GM12878 (cell line): ENCODE measurements at places on chromosomes 5 and 9.

DNA sequence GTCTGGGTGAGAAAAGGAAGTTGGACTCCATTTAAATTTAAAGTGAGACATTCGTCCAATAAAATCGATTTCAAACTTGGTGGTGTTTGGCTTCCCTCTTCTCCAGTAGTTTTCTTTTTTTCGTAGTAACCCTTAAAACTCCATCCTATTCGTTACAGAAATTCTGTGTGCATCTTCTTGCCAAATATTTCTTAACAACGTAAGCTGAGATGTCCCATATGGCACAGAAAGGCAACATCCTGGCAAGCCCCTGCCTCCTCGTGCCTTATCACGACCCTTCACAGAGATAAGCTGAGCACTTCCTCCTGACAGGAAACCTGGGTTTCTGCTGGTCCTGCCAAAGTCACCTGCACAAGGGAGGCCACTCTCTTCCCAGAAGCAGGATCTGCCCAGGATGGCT is 11.8 kb upstream of the ADAMTS2 start:
- no peak for DNase-seq

- no peak for DNase-seq
These were observed 5.7 kb downstream of the NFIB start for GRCh38 chr9:14307989-14308852.

GRCh38 chr5:109083937-109084336 is 325.8 kb downstream of the PJA2 start:
- no peak for DNase-seq

GRCh38 chr9:98385751-98386150 is 130.3 kb upstream of the TBC1D2 start:
- no peak for DNase-seq

GRCh38 chr5:179832039-179832745 is 11.5 kb downstream of the SQSTM1 start:
- no peak for DNase-seq

DNA sequence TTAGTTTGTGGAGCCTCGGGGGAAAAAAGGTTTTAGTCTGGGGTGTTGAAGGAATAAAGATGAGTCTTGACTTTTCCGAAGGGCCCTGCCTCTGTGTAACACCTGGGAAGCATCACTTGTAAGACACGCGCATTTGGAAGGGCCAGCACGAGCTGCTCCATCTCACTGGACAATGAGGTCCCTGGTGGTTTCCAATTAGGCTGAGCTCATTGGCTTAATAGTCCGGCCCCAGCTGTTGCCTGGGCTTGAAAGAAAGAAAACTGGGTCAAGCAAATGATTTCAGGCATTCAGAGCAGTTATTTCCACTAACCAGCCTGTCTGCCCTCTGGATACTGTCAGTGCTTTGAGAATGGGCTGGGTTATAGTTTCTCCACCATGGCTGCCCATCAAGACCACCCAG is 64.5 kb downstream of the NSUN2 start:
- no peak for DNase-seq

- DNase-seq: no peak
These were observed 26.9 kb downstream of the PCDH1 start for GRCh38 chr5:141851195-141851874.

DNA sequence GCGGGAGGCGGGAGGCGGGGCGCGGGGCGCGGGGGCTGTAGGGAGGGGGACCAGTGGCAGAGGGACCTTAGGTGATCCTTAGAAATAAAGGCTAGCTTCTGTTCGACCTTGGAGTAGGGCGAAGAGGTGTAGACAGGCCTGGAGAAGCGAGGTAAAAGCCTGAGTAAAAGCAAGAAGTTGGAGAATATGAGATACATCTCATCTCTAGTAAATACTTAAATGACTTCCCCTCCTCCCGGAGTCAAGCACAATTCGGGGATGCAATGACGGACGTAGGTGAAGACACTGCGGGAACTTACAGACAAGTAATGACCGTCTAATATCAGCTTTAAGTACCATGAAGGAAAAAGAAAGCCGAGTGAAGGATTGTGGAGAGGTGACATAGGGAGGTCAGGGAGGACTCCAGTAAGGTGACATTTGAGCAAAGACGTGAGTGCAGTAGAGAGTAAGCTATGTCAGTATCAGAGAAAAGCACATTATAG is 466 bp downstream of the SMC2 start:
- DNase-seq: no peak

DNA sequence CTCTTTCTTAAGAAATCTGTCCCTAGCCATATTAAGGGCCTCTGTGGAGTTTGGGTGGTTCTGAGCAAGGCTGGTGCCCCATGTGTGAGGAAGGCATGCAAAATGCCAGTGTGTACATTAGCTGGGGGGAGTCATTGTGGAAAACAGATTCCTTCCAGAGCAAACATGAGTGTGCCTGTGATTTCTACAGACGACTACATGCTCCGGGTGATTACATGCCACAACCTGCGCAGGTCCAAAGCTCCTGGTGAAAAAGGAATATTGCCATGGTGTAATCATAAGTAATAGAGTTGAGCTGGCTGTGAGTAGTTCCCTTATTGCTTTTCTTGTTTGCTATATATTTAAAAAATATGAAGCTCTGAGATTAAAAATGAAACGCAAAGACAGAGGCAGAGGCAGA is 102.1 kb downstream of the ACER2 start:
- DNase-seq: no peak

DNA sequence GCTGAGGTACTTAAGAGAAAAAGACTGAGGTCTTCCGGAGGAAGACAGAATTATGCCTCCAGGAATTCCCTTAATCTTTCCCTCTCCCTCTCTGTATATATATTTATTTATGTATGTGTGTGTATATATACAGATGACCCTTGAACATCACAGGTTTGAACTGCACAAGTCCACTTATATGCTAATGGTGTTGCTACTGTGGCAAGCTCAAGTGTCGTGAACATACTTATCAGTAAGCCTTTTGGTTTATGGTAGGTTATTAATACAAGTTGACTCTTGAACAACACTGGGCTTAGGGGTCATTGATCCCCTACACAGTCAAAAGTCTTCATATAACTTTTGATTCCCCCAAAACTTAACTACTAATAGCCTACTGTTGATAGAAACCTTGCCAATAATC is 106.8 kb downstream of the NUDT12 start:
- no peak for DNase-seq

- no peak for DNase-seq
These were observed 38.0 kb downstream of the VCAN start for GRCh38 chr5:83509540-83509939.

- no peak for DNase-seq
These were observed 41.0 kb upstream of the TMEM215 start for GRCh38 chr9:32742296-32742695.

DNA sequence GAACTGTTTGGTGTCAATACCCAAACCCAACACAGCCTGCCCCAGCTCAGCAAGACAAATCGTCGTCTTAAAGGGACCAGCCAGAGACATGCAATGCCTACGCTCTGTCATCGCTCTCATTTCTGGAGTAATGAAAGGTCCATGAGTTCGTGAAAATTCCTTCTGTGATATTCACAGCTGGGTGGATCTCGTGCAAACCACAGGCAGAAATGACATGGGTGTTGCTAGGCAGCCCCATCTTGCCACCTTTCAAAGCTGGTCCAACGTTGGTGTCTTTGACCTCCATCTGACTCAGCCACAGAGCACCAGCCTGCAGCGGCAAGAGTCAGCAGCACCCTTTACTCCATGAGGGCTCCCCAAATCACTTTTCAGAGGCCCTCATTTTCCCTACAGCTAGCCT is 215.3 kb downstream of the SLIT3 start:
- no peak for DNase-seq

GRCh38 chr9:126783949-126784348 is 20.9 kb upstream of the ZBTB43 start:
- DNase-seq: no peak

- DNase-seq: no peak
These were observed 4.0 kb downstream of the PAPPA start for GRCh38 chr9:116157436-116158138.

DNA sequence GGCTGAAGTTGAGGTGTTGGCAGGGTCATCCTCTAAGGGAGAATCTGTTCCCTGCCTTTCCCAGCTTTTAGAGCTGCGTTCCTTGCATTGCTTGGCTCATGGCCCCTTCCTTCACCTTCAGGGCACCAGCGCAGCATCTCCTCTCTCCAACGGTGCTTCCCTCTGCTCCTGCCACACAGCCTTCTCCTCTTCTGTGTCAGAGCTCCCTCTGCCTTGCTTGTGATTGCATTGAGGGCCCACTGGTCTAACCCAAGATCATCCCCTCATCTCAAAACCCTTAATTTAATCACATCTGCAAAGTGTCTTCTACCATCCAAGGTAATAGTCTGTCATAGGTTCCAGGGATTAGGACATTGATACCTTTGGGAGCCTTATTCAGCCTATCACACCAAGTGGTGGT is 205.7 kb upstream of the TBCA start:
- DNase-seq: no peak

- no peak for DNase-seq
These were observed 25.2 kb upstream of the NREP start for GRCh38 chr5:111782216-111782615.

GRCh38 chr5:35172533-35172932 is 57.8 kb downstream of the PRLR start:
- no peak for DNase-seq

GRCh38 chr9:105046907-105047741 is 119.2 kb upstream of the ABCA1 start:
- no peak for DNase-seq

GRCh38 chr5:82519558-82519957 is 241.4 kb upstream of the RPS23 start:
- DNase-seq: no peak
